ENCODE measurements at places on chromosomes 7 and 10. TPM values are rescaled to one million over a fixed set of nuclear protein-coding genes. Genes with fewer than 3 reads are reported as not detected.

ACHE gene
- total RNA-seq, result 7.2 TPM

CPN1 gene
- not detected for total RNA-seq

UBN2 gene
- total RNA-seq, result 15.5 TPM

SSMEM1 gene
- total RNA-seq, result not detected

VPS37D gene
- 1.3 TPM for total RNA-seq

PRKAR2B gene
- 6.6 TPM for total RNA-seq

CASD1 gene
- 73.9 TPM for total RNA-seq

MKLN1 gene
- total RNA-seq, result 42.7 TPM

CCDC3 gene
- total RNA-seq, result 10.2 TPM

TUBAL3 gene
- not detected for total RNA-seq

SLC26A5 gene
- 0.77 TPM for total RNA-seq

ITIH5 gene
- total RNA-seq, result 10.9 TPM

ATP6V0E2 gene
- 8.6 TPM for total RNA-seq

TWIST1 gene
- 0.74 TPM for total RNA-seq

OR2A1 gene
- total RNA-seq, result not detected

TET1 gene
- total RNA-seq, result 23.5 TPM

LAMB4 gene
- total RNA-seq, result 0.63 TPM

AMPH gene
- 5.1 TPM for total RNA-seq

GPR22 gene
- total RNA-seq, result not detected

NUP205 gene
- 36.9 TPM for total RNA-seq

CALHM2 gene
- total RNA-seq, result 43.2 TPM

NPM3 gene
- 18.1 TPM for total RNA-seq

TBXAS1 gene
- total RNA-seq, result 86.3 TPM

PLAU gene
- total RNA-seq, result 13.5 TPM

SLC39A12 gene
- total RNA-seq, result not detected

TMEM26 gene
- total RNA-seq, result 5.8 TPM

PPP1R17 gene
- not detected for total RNA-seq
